Activated T-cell treated with anti-CD3 and anti-CD28 coated beads for 1 hour (primary cell): ENCODE measurements at places on chromosomes 11 and 22.

DNA sequence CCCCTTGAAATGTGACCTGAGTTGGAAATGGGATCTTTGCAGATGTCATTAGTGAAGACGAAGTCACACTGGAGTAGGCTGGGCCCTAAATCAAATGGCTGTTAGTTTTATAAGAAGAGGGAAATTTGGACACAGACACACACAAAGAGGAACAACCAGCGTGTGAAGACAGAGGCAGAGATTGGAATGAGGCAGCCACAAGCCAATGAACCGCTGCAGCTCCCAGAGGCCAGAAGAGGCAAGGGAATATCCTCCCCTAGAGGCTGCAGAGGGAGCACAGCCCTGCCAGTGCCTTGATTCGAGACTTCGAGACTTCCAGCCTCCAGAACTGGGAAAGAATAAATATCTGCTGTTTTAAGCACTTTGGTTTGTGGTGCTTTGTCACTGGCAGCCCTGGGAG lies 484.5 kb downstream of the MN1 start:
- DNase-seq = no peak

DNA sequence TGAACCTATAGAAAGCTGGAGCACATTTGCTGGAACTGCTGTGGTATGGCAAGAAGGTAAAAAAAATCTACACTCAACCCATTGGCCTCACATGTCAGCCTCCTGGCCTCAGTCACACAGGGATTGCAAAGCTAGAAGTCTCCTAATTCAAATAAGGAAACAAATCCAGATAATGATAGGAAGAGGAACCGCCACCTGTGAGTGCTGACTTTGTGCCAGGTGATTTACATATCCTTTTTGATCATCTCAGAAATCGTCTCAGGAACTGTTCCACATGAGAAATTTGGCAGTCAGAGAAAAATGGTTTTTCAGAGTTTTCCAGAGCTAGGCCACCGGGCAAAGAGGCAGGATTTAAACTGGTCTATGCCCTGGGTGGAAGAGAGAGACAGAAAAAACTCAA lies 986 bp downstream of the NLRP10 start:
- DNase-seq = no peak

GRCh38 chr22:42321908-42322561 lies 51.6 kb upstream of the TCF20 start:
- DNase-seq = no peak

GRCh38 chr11:13166036-13166435 lies 111.6 kb upstream of the BMAL1 start:
- no peak for DNase-seq

DNA sequence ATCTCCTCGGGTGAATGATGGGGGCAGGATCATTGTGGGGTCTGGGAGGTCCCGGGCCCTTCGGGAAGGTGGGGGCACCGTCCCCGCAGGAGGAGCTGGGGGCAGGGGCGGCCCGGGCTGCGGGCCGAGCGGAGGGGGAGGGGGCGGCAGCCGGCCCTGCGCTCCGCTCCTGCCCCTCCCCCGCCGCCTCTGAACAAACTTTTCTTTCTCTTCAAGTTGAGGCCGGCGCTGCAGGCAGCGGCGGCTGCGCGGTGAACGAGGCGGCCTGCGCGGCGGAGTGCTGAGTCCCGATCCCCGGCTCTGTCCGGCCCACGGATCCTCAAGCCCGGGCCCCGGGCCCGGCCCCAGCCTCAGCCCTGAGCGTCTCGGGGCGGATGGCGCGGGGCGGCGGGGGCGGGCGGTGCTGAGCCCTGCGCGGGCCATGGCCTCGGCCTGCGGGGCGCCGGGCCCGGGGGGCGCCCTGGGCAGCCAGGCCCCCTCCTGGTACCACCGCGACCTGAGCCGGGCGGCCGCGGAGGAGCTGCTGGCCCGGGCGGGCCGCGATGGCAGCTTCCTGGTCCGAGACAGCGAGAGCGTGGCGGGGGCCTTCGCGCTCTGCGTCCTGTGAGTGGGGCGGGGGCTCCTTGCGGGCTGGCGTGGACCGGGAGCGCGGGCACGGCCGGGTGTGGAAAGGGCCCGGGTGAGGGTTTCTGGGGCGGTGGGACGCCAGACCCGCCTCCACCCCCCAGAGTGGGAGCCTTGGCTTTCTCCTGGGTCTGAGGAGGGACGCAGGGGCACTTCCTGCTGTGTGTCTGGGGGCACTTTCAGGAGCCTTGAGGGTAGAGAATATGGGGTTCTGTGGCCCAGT lies at the start of gene INPPL1:
INPPL1 (plus strand) TSS at position 204 of the 847 bp plus-strand sequence; CDS start at position 422, 218 bp downstream.
- peak; percentile 28 for DNase-seq

- no peak for DNase-seq
Observed at GRCh38 chr11:85732965-85733364, 47.0 kb upstream of the CCDC89 start.

DNA sequence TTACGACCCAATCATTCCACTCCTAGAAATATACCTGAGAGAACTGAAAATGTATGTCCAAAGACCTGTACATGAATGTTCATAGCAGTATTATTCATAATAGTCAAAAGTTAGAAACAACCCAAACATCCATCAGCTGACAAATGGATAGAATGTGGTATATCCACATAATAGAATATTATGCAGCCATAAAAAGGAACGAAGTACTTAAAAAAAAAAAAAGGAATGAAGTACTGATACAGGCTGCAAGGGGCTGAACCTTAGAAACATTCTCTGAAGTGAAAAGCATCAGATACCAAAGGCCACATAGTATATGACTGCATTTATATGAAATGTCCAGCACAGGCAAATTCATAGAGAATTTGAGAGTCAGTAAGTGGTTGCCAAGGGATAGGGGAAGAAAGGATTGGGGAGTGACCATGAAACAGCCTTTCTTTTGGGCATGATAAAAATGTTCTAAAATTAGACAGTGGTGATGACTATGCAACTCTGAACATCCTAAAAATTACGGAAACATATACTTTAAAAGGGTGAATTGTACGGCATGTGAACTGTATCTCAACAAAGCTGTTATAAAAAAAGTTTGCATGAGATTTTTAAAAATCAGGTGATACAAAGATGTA lies 1.8 kb downstream of the TPST2 start:
- no peak for DNase-seq

DNA sequence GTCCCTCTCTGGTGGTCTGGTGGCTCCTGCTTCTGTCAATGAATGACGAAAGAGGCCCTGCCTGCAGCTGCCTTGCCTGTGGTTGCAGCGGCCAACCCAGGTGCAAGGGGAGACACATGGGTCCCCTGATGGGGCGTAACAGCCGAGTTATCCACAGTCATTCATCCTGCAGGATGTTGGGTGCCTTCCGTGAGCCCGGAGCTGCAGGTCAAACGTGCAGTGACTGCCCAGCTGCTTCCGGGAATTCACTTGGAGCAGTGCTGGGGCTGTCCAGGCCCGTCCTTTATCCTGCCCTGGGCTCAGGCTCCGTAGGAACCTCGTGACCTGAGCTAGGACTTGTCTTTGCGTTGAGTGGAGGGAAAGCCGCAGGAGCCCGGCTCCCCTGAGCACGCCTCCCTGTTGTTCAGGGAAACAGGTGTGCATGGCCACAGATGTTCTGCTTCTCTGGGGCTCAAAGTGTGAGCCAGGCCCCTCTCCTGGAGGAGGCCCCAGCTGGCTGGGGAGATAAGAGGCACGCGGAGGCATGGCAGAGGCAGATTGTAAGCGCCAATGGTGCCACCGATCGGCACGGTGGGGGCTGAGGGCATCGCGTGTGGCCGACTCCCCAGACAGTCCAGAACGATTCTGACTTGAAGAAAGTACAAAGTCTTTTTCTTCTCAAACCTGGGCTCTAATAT lies 635.4 kb downstream of the BRD1 start:
- no peak for DNase-seq

GRCh38 chr22:20061481-20061861 lies 18.6 kb upstream of the DGCR8 start:
- DNase-seq = no peak

DNA sequence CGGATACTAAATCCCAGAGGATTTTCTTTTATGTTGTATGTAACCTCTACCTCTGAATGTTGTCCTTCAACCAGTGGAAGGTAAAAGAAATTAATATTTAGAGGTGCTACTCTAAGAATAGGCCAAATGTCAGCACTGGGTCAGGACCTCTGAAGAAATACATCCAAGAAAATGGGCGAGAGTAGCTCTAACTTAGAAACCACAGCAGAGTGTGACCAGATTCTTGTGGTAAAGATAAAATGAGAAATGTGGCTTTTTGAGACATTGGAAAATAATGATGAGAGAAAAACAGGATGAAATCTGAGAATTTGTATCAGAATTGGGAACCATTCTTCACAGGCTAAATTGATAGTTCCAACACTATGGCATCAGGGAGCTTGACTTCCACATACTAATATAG lies 63.5 kb downstream of the CSTPP1 start:
- no peak for DNase-seq

- no peak for DNase-seq
Observed at GRCh38 chr11:45320371-45320770, 34.2 kb upstream of the SYT13 start.

- DNase-seq = no peak
Observed at GRCh38 chr11:44774108-44774507, 47.3 kb downstream of the TSPAN18 start.

- DNase-seq = no peak
Observed at GRCh38 chr11:79400206-79400605, 40.6 kb downstream of the TENM4 start.

GRCh38 chr11:79113054-79113690 lies 327.7 kb downstream of the TENM4 start:
- DNase-seq = no peak

DNA sequence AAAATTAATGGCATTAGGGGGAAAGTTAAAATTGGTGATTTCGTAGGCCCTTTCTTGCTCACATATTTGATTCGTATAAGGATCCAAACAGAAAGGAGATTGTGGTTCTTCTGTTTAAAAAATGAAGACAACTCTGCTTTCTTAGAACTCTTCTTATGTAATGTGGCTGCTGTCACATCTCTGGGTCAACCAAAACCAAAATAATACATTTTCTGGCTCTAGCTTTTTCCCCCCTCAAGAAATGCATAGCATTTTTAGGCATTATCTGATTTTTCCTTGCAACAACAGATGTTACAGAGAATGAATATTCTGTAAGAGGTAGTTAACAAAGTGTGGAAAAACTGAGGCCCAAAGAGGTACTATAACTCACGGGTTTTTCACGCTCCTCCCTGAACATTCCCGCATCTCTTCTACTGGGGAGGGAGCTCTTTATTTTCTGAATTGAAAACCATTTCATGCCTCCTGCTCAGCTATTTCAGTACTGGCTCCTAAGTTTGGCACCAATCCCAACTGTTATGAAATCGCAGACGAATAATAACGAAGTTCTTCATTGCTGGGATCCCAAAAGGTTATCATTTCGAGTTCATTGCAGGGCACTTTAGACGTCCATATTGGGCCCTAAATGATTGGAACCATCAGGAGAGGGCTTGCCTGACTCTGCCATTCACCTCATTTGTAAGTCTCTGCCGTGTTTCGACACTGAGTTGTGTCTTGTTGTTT lies 17.1 kb downstream of the GRAP2 start:
- no peak for DNase-seq

DNA sequence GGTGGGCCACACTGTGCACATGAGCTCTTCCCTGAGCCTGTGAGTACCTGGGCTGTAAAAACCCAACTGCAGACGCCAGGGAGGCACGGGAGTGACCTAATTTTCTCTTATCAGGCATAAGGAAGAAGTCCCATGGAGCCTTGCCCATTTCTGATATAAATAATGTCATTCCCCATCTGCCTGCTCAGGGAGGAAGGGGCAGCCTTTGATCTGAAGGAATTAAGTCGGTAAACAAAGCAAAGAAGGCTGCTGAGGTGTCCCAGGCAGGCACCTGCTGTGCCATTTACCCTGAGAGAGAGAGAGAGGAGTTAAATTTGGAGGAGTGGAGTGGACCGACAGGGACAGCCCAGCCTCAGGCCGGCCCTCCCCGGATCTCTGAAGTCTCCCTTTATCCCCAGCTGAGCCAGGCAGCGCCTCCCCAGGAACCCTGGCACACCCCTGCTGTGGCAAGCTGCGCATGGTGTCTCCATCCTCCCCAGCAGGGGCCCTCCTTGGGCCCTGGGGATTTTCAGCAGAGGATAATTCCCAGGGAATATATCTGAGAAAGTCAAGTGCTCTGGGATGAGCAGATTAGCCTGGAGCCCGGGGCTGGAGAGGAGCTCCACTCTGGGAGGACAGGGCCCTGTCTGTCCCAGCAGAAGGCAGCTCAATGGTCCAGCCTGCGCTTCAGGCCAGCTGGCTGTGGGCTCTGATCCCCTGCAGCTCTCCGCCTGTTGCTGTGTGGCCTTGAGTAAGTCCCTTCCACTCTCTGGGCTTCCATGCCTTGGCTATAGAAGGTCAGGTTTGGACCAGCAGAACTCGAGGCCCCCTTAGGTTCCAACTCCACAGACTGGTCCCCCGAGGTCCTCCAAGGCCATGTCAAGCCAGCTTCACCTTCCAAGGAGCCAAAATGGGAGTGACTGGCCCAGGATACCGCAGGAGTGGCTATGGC lies 17.5 kb upstream of the CABP7 start:
- DNase-seq = no peak
